Uterus (tissue), 4 donors: ENCODE measurements at places on chromosomes 1 and 21. TPM values are rescaled to one million over a fixed set of nuclear protein-coding genes. Genes with fewer than 3 reads are reported as not detected.
A peak's percentile ranks its signal among the peaks of the same experiment; 100 is the strongest.

DNA sequence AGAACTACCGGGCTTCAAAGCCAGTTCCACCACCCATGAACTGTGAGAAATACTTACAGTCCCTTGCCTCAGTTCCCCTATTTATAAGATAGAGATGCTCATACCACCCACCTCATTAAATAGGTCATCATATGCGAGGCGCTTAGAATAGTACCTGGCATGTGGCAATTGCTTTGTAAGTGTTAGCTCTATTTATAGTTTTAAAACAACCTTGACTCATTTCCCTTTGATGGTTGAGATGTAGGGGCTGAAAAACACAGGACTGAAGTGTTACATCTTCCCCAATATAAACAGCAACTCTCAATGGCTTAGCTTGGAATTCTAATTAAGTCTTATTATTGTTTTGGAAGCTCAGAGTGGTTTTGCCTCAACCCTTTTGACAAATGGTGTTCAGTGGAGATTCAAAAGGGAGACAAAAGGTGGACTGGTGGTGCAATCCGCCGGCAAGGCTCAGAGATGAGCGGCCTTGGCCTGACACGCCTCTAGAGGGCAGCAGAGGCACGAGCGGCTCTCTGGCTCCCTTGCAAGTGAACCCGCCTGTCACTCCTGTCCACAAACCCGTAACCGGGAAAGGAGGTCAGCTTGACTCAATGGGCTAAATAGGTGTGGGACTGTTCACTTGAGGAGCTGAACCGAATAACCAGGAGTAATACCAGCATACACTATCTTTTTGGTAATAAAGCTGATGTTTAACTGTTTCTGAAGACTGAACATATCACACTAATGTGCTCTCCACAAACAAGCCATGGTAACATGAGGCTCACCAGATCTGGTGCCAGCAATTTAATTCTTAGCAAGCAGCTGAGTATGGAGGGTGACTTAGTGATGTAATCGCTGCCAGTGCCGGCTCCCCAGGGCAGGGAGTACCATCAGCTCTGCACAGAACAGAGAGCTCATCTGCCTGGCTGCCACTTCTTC, 19.5 kb upstream of the SMYD2 start:
- peak; percentile 81 for DNase-seq
- H3K27me3 ChIP-seq = peaks cover 17% of the 10 kb centered on the region

- no peaks in the 10 kb centered on the region for H3K36me3 ChIP-seq
- DNase-seq = no peak
- no peak overlapping the region for H3K27ac ChIP-seq
- no peak overlapping the region for H3K4me3 ChIP-seq
- H3K27me3 ChIP-seq = no peaks in the 10 kb centered on the region
Measured at GRCh38 chr1:167013108-167013929, 24.2 kb downstream of the MAEL start.

- H3K4me3 ChIP-seq = peak within 1 kb of the TSS; percentile 60
- H3K36me3 ChIP-seq = no peaks in the 10 kb centered on the region
- no peak for DNase-seq
- H3K4me1 ChIP-seq = no peaks in the 10 kb centered on the region
- no peaks in the 10 kb centered on the region for H3K27me3 ChIP-seq
Measured at GRCh38 chr21:33403128-33403785, at the start of gene IFNGR2. IFNGR2 (plus strand) TSS chr21:33403413; CDS start chr21:33403544, 131 bp downstream.

- H3K27me3 ChIP-seq = no peaks in the 10 kb centered on the region
- no peak overlapping the region for H3K4me3 ChIP-seq
- no peaks in the 10 kb centered on the region for H3K36me3 ChIP-seq
Measured at GRCh38 chr21:42236693-42237092, 17.8 kb downstream of the ABCG1 start.

DNA sequence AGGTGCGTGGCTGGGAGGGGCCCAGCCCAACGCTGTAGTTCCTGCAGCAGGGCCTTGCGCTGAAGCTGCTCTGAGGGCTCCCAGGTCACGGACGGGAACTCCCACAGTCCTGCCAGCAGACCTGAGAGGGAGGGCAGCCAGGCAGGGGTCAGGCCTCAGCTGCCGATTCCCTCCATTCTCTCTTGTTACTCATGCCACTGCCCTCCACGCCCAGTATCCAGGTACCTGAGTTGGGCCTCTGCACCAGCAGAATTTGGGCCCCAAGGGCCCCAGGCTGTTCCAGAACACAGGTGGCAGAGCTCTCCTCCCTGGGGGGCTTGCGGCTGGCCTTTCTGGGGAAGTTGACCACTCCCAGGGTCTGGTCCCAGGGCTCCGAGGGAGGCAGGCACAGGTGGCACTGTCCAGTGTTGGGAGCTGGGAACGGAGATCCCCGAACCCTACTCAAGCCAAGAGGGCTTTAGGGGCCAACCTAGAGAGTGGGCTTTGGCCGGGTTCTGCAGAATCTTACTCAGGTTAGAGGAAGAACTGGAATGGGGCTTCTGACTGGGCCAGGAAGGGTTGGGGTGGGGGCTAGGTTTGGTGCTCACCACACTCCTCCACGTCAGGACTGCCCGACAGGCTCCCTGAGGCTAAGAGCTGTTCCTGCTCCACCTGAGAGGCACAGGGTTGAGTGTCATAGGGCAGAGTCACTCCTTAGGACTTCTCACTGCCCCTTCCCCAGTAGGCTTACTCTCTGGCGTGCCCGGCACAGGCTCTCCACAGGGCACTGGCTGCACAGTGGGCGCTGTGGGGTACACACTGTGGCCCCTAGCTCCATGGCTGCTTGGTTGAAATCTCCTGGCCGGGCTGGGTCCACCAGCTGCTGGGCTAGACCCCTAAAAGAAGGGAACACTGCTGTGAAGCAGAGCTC, 5.0 kb downstream of the HPDL start:
- peaks cover 3% of the 10 kb centered on the region for H3K4me1 ChIP-seq
- no peaks in the 10 kb centered on the region for H3K27me3 ChIP-seq
- no peaks in the 10 kb centered on the region for H3K36me3 ChIP-seq
- H3K27ac ChIP-seq = no peak overlapping the region

- H3K36me3 ChIP-seq = no peaks in the 10 kb centered on the region
- H3K4me1 ChIP-seq = no peaks in the 10 kb centered on the region
- no peak for DNase-seq
- H3K27me3 ChIP-seq = no peaks in the 10 kb centered on the region
- H3K4me3 ChIP-seq = no peak overlapping the region
Measured at GRCh38 chr1:7922301-7922700, 18.3 kb downstream of the TNFRSF9 start.

DNA sequence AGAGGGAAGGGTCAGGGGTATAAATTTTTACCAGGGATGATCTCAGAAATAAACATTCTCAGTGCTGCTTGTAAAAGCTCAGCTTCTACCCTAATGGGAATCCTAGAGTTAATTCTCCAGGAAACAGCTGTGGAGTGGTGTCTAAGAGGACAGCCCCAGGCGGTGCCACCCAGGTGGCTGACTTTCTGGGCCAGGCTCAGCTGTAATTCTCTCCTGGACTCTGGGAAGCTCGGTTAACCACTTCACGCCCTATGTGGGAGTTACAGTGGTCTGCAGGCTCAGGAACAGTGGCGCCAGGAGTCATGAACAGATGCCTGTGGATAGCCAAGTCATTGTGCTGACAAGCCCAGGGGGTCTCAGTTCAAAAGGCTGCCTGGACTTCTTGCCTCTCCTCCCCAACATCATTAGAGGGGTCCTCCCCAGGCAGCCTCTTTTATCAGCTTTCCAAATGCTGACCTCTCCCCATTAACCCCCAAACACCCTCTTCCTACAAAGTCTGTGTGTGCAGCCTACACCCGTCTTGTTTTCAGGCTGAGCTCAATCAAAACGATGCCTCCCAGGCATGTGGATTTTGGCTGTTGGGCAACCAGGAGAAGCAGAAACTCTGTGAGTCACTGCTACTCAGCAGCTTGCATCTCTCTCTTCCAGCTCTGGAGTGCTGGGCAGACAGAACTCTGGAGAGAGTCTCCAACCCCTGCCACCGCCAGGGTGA, 1.2 kb downstream of the HHIPL2 start:
- DNase-seq = no peak
- H3K4me1 ChIP-seq = no peaks in the 10 kb centered on the region
- H3K36me3 ChIP-seq = no peaks in the 10 kb centered on the region
- no peaks in the 10 kb centered on the region for H3K27me3 ChIP-seq

- H3K27me3 ChIP-seq = no peaks in the 10 kb centered on the region
- no peaks in the 10 kb centered on the region for H3K36me3 ChIP-seq
- no peak overlapping the region for H3K27ac ChIP-seq
- H3K4me1 ChIP-seq = no peaks in the 10 kb centered on the region
- DNase-seq = no peak
Measured at GRCh38 chr1:168443899-168444298, 99.9 kb downstream of the XCL2 start.

- no peaks in the 10 kb centered on the region for H3K36me3 ChIP-seq
- H3K4me1 ChIP-seq = no peaks in the 10 kb centered on the region
- H3K4me3 ChIP-seq = no peak overlapping the region
- H3K27me3 ChIP-seq = no peaks in the 10 kb centered on the region
Measured at GRCh38 chr1:87942165-87942564, 613.5 kb downstream of the LMO4 start.

GRCh38 chr21:46226146-46226545, 2.4 kb downstream of the LSS start:
- no peak overlapping the region for H3K4me3 ChIP-seq
- H3K27ac ChIP-seq = peak overlapping the region; percentile 43
- DNase-seq = no peak
- peaks cover 17% of the 10 kb centered on the region for H3K4me1 ChIP-seq
- no peaks in the 10 kb centered on the region for H3K27me3 ChIP-seq

- H3K4me3 ChIP-seq = no peak overlapping the region
- H3K36me3 ChIP-seq = no peaks in the 10 kb centered on the region
- no peak for DNase-seq
- H3K4me1 ChIP-seq = no peaks in the 10 kb centered on the region
- H3K27ac ChIP-seq = no peak overlapping the region
- H3K27me3 ChIP-seq = no peaks in the 10 kb centered on the region
Measured at GRCh38 chr1:22625262-22625925, 11.0 kb upstream of the C1QA start.

- no peak for DNase-seq
- no peaks in the 10 kb centered on the region for H3K4me1 ChIP-seq
Measured at GRCh38 chr1:1135339-1136136, 19.6 kb upstream of the C1orf159 start.

DNA sequence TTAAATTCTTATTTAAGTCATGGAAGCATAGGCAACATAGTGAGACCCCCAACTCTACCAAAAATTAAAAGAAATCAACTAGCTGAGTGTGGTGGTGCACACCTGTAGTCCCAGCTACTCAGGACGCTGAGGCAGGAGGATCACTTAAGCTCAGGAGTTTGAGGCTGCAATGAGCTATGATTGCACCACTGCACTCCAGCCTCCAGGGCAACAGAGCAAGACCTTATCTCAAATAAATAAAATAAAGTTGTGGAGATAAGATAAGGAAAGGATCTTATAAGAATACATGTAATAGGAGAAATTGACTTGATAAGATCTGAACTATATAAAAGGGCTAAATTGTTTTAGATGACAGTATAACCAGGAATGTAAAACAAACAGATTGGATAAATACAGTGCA, 2.3 kb upstream of the BATF3 start:
- no peaks in the 10 kb centered on the region for H3K27me3 ChIP-seq
- H3K36me3 ChIP-seq = no peaks in the 10 kb centered on the region
- H3K27ac ChIP-seq = no peak overlapping the region
- no peak for DNase-seq
- peaks cover 7% of the 10 kb centered on the region for H3K4me1 ChIP-seq

- H3K27ac ChIP-seq = no peak overlapping the region
- H3K36me3 ChIP-seq = no peaks in the 10 kb centered on the region
- H3K4me3 ChIP-seq = no peak overlapping the region
Measured at GRCh38 chr1:220652995-220653394, 37.2 kb upstream of the C1orf115 start.

GRCh38 chr1:10074852-10075730, 42.3 kb downstream of the UBE4B start:
- no peaks in the 10 kb centered on the region for H3K36me3 ChIP-seq
- H3K27me3 ChIP-seq = no peaks in the 10 kb centered on the region
- H3K4me1 ChIP-seq = peaks cover 4% of the 10 kb centered on the region

GRCh38 chr1:63326473-63327380, 4.4 kb downstream of the FOXD3 start:
- no peak overlapping the region for H3K4me3 ChIP-seq
- peaks cover 37% of the 10 kb centered on the region for H3K27me3 ChIP-seq
- H3K4me1 ChIP-seq = peaks cover 23% of the 10 kb centered on the region

DNA sequence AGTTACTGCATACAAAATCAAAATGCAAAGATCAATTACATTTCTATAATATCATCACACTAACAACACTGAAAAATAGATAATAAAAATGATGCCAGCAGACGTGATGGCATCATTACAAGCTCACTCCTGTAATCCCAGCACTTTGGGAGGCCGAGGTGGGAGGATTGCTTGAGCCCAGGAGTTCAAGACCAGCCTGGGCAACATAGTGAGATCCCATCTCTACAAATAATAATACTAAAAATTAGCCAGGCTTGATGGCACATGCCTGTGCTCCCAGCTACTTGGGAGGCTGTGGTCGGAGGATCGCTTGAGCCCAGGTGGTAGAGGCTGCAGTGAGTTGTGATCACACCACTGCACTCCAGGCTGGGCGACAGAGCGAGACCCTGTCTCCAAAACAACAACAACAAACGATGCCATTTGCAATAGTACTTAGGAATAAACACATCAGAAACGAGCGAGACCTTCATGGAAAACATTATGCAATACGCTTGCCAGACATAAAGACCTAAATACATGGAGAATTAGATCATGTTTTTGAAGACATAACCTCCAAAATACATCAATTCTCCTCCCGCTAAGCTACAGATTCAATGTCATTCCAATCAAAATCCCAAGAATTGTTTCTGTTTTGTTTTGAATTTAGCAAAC, 86.6 kb upstream of the ERRFI1 start:
- H3K36me3 ChIP-seq = no peaks in the 10 kb centered on the region
- H3K4me1 ChIP-seq = no peaks in the 10 kb centered on the region
- no peak overlapping the region for H3K4me3 ChIP-seq
- no peak overlapping the region for H3K27ac ChIP-seq
- no peak for DNase-seq

DNA sequence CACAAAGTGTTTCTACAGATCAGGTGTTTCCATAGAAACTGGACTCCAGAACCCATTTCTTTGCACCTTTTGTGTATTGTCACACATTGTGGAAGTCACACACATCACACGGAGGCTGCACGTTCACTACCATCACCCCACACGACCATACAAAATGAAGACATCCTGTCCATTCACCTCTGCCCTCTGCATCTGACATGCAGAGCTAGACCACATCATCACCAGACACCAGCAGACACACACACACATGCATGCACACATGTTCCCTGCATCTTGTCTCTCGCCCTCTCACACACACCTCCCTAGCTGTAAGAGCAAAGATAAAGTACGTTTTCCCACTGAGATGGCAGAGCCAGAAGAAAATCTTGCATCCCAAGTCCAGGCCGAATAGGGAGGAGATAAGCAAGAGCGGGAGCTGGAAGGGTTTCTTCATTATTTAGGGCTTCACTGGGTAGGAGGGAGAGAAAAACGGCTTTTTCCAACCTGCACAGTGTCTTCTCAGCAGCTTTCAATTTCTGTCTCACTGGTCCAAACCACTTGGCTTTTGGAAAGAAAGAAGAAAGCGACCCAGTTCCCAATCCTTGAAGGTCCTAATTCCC, 709 bp downstream of the PRELP start:
- no peaks in the 10 kb centered on the region for H3K36me3 ChIP-seq
- no peaks in the 10 kb centered on the region for H3K27me3 ChIP-seq
- DNase-seq = no peak

The FAM72C gene
- total RNA-seq = not detected

The PTPRU gene
- 48.2 TPM for total RNA-seq

The TNN gene
- total RNA-seq = not detected

The TXNDC12 gene
- total RNA-seq = 45.9 TPM

The BACE2 gene
- total RNA-seq = 98.8 TPM

The OR2L2 gene
- 0.30 TPM for total RNA-seq

The MAP3K21 gene
- 2.6 TPM for total RNA-seq

The ARHGAP29 gene
- 20.0 TPM for total RNA-seq

The MIS18A gene
- 7.0 TPM for total RNA-seq

The CFHR3 gene
- 0.61 TPM for total RNA-seq

The KCNQ4 gene
- 2.7 TPM for total RNA-seq

The SLC44A3 gene
- total RNA-seq = 4.1 TPM

The CLDN17 gene
- total RNA-seq = not detected

The AVPR1B gene
- total RNA-seq = 0.62 TPM

The NBPF19 gene
- total RNA-seq = 10.2 TPM

The RAB25 gene
- not detected for total RNA-seq

The YIPF1 gene
- total RNA-seq = 25.9 TPM
